T-helper 22 cell (primary cell): ENCODE measurements at places on chromosomes 16 and 17.
A peak's percentile ranks its signal among the peaks of the same experiment; 100 is the strongest.

DNA sequence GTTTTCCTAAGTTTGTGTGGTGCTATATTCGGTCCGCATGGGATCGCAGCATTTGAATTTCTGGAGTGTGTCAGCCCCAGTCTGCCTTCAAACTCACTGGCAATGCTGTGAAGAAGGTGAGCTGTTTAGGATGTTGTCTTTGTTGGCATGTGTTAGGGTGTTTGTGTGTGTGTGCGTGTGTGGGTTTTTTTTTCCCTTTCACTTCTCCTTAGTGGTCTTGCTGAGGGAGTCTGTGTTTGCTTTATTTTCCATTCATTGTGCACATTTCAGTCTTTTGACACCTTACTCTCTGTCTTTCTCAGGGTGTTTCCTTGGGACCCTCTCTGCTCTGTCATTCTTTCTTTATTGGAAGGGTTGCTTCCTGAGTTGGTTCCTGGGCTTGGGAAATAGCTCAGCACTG, 27.7 kb upstream of the RBFOX1 start:
- no peak for DNase-seq

DNA sequence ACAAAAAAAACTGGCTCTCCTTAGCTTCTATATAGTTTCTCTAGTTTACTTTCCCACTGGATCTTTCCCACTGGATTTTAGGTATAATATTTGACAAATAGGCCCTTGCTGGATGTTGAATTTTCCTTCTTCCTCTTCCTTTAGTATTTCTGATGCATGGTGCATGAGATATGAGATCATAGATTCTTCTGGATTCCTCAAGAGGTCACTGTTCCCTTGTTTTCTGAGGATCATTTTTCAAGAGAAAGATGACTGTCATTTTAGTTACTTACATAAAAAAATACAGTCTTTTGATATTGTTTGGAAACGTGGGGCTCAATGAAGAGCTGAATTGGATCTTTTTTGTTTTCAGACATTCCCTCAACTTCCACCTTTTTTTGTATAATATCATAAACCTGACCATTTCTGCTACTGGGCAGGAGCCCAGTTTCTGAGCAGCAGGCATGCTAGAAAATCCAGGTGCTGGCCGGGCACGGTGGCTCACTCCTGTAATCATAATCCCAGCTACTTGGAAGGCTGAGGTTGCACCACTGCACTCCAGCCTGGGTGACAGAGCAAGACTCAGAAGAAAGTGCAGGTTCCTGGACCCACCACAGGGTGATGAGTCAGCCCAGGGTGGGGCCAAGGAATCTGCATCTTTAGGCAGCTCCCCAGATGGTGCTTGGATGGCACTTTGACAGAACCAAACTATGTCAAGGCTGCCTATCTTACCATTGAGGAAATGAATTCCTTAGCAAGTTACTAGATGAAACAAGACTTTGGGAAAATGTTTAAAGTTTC, 70.3 kb downstream of the SDR42E1 start:
- DNase-seq, result no peak

DNA sequence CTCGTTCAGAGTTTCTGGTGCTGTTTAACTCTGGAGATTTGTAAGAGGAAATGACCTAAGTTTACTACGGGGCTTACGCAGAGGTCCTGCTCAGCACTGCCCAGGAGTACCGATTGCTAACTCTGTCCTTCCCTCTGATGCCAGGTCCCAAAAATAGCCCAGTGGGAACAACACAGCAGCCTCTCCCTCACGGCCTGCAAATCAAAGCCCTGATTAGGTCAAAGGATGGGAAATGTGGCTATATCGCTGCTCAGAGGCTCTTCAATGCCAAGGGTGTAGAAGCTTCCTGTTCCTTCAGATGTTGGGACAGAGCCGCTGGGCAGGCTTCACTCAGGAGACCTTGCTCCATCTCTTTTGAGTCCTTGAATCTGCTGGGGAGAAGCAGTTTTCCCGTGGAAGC, 174.2 kb upstream of the KCNJ16 start:
- DNase-seq, result no peak

GRCh38 chr16:17177242-17177958, 293.4 kb downstream of the XYLT1 start:
- no peak for DNase-seq

DNA sequence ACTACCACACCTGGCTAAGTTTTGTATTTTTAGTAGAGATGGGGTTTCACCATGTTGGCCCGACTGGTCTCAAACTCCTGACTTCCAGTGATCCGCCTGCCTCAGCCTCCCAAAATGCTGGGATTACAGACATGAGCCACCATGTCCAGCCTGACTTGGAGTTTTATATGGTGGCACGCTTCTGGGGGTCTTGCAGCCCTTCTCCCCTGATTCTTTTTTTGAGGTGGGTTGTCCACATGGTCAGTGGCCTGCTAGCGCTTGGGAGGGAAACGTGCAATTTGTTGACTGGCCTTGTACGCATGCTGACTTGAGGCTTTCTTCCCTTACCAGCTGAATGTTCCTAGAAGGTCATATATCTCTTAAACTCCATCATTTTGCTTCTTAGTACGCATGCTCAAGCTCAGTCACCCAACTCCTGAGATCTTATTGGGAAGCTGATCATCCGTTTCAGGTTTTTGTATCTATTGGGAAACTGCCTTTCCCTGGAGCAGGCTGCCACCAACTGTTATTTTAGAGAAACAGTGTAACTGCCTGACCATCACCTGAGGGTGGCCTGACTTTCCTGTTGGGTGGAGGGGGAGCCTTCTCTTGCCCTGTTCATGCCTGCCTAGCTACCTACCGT, 13.7 kb upstream of the LDHD start:
- DNase-seq, result no peak

GRCh38 chr16:50263060-50263909, 3.1 kb upstream of the ADCY7 start:
- DNase-seq, result no peak

DNA sequence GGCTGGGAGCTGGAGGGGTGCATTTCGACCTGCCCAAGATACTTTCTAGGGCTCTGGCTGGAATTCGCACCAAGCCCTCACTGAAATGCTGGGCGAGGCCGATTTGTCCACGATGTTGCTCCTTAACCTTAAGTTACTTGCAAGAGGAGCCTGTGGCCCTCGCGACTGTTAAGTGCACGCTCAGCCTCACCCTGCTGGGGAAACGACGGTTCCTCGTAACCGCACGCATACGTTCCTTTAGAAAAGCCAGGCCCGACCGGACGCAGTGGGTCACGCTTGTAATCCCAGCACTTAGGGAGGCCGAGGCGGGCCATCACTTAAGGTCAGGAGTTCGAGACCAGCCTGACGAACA, 607 bp upstream of the NCOR1 start:
- DNase-seq, result peak; percentile 2
